GM23338 (cell line): ENCODE measurements at places on chromosomes 4 and X. TPM values are rescaled to one million over a fixed set of nuclear protein-coding genes. Genes with fewer than 3 reads are reported as not detected.

GRCh38 chrX:18898492-18898891, 85.4 kb downstream of the PHKA2 start:
- DNase-seq, result no peak

GRCh38 chr4:6892190-6892908, 17.3 kb upstream of the TBC1D14 start:
- DNase-seq, result peak; percentile 71

GRCh38 chr4:168183717-168184571, 91.6 kb downstream of the ANXA10 start:
- DNase-seq, result peak; percentile 49

- DNase-seq, result no peak
Measured at GRCh38 chr4:79044141-79044659, 105.0 kb upstream of the PAQR3 start.

- no peak for DNase-seq
Measured at GRCh38 chrX:12753366-12753765, 37.8 kb upstream of the PRPS2 start.

GRCh38 chr4:40763228-40763716, 13.5 kb downstream of the NSUN7 start:
- DNase-seq, result no peak

- DNase-seq, result no peak
Measured at GRCh38 chr4:44704673-44705072, 21.7 kb downstream of the GNPDA2 start.

CDKN2AIP gene
- total RNA-seq, result 22.4 and 27.2 TPM in 2 replicates

USP26 gene
- total RNA-seq, result not detected in 2 replicates
